ENCODE measurements at places on chromosomes 11 and 22.

DNA sequence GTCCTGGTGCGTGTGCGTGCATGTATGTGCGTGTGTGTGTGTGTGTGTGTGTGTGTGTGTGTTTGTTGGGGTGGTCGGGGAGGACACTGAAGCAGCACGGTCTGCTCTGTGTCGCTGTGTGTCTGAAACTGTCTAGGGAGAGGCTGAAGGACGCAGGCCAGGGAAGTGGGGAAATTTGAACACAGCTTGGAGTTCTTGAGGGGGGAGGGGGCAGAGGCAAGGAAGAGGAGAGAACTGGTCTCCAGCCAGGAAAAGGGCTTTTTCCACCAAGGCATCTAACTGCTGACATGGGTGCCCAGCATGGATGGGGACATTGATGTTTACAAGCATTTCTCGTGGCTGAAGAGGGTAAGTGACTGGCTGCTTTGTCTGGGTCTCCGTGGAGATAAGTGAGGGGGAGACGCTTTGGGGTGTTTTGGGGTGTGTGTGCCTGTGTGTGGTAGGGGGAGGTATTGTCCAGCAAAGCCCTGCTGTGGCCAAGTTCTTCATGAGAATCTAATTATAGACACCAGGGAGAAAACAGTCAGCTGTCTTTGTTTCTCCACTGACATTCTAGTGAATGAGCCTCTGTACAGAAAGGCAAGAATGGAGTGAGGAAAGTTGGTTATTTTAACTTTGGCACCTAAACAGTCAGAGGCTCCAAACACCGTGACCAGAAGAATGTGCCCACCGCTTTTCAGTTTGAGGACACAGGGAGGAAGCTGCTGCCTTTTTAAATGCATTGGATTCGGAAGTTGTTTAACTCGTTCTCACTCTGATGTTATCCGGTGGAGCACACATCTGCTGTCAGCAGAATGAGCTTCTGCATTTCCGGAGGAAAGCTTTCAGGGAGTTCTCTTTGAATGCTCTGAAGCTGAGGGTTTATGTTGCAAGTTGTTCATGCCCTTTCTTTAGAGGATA lies 63.7 kb downstream of the PPFIBP2 start:
- DNase-seq = peak; percentile 69

GRCh38 chr11:18772211-18772610 lies 19.4 kb downstream of the PTPN5 start:
- DNase-seq = peak; percentile 94

GRCh38 chr11:120494595-120494994 lies 17.0 kb upstream of the GRIK4 start:
- no peak for DNase-seq

- DNase-seq = no peak
Measured at GRCh38 chr11:117883063-117883462, 6.6 kb upstream of the FXYD6 start.

DNA sequence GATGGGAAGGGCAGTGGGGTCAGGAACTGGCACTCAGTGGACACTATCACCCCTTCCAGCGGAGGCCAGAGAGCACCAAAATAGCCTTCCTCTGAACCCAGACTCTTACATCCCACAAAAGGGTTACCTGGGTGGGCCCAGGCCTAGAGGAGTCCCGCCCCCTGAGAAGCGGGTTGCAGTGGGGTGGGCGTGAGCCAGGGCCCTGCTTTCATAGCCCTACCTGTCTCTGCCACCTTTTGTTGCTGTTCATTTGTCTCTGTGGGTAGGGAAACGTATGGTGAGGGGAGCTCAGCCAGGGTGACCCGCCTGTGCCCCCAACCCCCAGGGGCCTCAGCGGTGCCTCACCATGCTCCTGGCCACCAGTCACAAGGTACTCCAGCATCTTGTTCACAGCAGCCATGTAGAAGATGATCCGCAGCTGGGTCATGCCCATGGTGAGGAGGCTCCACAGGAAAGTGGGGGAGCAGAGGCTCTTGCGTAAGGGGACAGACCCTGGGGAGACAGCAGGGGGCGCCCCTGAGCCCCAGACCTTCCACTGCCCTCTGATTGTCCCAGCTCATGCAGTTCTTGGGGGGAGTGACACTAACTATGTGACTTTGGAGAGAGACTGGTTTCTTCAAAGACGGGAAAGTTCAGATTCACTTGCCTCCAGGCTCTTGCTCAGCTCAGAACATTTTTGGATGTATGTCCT lies 24.0 kb downstream of the SLC43A1 start:
- no peak for DNase-seq

- DNase-seq = peak; percentile 71
Measured at GRCh38 chr11:47524291-47524874, 28.5 kb downstream of the CELF1 start.

- DNase-seq = no peak
Measured at GRCh38 chr11:120133216-120134105, 4.5 kb downstream of the TRIM29 start.

GRCh38 chr22:20089977-20090729 lies 10.1 kb downstream of the DGCR8 start:
- DNase-seq = peak; percentile 56

DNA sequence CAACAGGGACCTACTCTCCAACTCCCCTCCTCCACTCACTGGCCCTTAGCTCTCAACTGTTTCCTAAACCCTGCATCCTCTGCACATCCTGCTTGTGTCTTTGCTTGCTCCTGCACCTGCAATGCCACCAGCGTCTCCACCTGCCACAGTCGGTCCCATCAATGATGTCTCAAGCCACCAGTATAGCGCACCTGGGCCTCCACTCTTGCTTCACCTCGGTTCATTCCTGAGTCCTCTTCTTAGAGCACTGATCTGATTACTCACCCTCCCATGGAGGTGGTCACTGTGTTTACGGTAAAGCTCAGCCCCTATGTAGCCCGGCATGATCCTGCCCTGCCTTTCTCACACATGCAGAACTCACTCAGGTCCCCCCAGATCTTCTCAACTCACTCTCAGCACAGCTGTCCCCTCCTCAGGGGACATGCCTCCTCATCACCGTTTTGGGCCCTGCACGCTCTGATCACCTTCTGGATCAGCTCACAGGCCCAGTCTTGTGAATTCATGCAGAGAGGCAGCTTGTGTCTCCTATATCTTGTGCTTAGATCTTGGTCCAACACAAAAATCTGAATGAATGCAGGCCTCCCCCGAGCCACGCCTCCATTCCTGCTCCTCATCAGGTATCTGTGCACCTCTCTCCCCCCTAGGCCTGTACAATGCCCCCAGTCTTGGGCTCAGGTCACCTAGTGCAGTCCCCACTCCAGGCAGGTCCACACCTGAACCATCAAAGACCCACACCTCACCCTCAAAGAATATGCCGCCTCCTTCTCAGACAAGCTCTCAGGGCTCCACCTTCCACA lies 31.4 kb downstream of the TRIM29 start:
- no peak for DNase-seq

DNA sequence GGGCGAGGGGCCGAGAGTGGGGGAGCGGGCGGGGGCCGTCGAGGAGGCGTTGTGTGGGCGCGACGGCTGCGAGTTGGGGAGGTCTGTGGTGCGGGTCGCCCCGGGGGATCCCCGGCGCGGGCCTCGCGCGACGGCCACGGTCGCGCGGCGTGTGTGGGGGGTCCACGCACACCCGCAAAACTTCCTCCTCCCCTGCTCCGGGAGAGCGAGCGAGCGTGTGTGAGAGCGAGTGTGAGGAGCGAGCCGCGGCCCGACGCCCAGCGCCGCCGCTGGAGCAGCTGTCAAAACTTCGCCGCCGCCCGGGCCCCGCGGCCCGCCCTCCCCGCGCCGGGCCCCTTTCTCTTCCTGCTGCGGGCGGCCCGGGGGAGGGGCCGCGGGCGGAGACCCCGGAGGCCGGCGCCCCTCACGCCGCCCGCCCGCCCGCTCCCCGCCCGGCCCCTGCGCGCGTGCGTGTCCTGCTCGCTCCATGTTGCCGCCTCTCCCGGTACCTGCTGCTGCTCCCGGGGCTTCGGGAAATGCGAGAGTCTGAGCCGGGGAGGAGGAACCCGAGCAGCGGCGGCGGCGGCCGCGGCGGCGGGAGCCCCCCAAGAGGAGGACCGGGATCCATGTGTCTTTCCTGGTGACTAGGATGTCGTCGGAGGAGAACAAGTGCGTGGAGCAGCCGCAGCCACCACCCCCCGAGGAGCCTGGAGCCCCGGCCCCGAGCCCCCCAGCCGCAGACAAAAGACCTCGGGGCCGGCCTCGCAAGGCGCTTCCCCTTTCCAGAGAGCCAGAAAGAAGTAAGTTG lies 9.0 kb upstream of the CCT8L2 start:
- DNase-seq = peak; percentile 34

GRCh38 chr11:69208190-69209037 lies 52.7 kb downstream of the SMIM38 start:
- DNase-seq = no peak

DNA sequence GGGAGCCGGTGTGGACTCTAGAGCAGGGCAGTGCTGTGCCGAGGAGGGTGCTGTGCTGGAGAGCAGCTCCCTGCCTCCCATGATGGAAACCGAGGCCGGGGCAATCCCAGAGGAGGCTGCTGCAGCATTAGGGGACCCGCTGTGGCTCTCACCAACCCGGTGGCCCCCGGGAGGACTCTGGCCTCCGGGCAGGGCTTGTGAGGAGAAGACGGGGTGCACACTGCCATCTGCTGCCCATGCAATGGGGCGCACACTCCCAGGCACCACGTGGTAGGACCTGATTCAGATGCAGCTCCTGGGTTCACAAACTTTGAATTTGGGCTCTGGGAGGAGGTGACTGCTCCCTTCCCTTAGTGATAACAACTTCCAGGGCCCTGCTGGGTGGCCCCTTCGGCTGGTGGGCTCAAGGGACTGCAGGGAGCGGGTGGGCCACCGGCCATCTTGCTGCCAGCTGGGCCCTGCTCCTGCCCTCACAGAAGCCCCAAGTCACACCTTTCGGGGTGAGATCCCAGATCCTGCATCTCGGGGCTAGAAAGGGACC lies 93.8 kb upstream of the FGF3 start:
- DNase-seq = no peak

GRCh38 chr22:37403267-37403960 lies 23.9 kb downstream of the ELFN2 start:
- DNase-seq = no peak

DNA sequence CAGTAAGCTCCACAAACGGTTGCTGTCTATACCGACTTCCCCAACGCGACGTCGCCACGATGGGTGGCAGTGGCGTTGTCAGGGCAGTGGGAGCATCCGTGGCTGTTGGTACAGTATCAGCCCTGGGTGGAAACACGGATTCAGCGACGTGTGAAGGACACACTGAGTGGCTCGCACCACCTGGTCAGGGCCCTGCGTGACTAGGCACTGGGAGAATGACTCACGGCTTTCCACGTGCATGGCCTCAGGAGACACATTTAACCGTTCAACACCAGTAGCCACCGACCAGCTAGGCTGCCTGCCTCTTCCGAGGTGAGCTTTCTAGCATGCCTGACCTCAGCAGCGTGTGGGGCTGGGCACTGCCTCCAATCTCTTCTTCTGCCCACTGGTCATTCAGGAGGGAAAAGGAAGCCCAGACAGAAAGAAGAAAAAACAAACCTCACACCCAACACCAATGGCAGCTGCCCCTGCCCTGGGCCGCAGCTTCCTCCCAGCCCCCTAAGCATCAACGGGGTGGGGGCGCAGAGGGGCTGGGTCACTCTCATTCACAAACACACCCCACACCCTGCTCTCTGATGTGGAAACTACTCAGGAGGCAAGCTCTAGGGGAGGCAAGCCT lies 59.0 kb downstream of the MYH9 start:
- peak; percentile 94 for DNase-seq

DNA sequence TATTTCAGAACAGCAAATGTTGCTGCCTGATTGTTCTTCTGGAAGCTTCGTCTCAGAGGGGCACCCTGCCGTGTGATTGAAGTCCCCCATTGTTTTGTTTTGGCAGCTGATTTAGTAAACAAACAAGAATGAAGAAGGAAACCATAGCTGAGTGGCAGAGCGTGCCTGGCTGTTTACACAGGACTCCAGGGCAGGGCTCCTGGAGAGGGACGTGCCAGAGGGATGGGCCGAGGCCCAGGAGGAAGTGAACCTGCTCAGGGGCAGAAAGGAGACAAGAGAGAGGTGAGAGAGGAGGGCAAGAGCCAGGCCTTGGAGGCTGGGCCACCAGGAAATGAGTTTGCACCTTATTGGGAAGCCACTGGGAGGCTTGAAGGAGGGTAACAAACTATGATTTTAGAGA lies 85.5 kb upstream of the B3GAT1 start:
- no peak for DNase-seq

DNA sequence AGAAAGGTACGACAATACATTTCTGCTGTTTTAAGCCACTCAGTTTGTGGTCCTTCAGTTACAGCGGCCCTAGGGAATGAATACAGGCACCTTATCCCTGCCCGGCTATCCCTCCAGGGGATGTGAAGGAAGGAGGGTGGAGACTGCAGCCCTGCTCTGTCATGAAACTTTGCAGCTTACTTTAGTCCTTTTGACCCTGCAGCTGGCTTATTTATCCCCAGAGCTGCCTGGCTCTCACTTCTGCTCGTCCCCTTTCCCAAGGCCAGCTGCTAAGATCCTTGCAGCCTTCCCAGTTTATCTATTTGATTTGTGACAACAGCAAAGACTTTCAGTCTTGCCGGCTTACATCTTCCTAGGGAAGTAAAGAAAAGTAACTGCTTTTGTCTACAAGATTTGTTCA lies 55.2 kb downstream of the SC5D start:
- DNase-seq = no peak

- peak; percentile 87 for DNase-seq
Measured at GRCh38 chr22:30005213-30005857, 74.9 kb upstream of the HORMAD2 start.

- DNase-seq = no peak
Measured at GRCh38 chr22:38684895-38685294, 3.1 kb downstream of the TOMM22 start.

DNA sequence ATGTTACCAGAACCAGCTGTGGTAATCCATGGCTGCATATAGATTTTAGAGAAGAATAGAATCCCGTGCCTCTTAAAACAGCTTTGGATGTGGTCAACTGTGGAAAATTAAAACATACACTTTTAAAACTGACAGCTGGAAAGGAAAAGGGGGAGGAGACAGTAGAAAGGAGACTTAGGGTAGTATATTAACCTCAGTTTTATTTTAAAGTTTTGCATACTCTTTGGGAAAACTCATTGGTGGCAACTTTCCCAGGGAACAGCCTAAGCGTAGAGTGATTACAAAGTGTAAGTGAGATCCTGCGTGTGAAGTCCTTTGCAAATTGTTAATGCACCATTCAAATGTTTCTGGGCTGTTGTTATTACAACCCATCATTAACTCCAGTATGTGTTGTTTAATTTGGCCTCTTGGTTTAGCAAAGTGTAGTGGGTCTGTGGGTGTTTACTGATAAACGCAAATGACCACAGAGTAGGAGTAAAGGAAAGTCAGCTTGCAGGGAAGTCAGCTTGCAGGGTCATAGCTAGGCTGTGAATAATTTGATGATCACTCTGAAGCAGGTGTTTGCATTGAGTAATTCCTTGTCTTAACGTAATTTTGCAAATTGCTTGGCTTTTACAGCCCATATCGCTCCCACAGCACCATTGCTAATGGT lies 88.0 kb upstream of the DBX1 start:
- no peak for DNase-seq

- no peak for DNase-seq
Measured at GRCh38 chr11:112459001-112459400, 198.3 kb upstream of the PLET1 start.

DNA sequence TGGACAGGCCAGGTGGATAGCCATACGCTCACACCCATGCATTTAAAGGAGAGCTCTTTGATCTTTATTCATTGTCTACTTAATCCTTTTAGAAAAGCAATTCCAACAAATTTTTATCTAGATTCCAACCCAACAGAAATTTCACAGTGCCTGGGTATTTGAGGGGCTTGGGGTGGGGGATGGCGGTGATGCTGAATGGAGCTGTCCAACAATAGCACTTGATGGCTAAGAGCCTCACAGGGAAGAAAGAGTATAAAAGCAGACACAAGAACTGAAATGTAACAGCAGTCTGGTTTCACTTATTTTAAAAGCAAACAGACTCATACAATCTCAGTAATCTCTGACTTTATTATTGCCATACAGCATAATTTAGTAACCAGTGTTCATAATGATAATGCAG lies 101.8 kb upstream of the SORL1-AS1 start:
- no peak for DNase-seq

Data from myocyte (in vitro differentiated cells).